Cerebellar nuclear complex (tissue), 1 donor: ENCODE measurements at places on chromosomes 16 and 17.
A peak's percentile ranks its signal among the peaks of the same experiment; 100 is the strongest.

DNA sequence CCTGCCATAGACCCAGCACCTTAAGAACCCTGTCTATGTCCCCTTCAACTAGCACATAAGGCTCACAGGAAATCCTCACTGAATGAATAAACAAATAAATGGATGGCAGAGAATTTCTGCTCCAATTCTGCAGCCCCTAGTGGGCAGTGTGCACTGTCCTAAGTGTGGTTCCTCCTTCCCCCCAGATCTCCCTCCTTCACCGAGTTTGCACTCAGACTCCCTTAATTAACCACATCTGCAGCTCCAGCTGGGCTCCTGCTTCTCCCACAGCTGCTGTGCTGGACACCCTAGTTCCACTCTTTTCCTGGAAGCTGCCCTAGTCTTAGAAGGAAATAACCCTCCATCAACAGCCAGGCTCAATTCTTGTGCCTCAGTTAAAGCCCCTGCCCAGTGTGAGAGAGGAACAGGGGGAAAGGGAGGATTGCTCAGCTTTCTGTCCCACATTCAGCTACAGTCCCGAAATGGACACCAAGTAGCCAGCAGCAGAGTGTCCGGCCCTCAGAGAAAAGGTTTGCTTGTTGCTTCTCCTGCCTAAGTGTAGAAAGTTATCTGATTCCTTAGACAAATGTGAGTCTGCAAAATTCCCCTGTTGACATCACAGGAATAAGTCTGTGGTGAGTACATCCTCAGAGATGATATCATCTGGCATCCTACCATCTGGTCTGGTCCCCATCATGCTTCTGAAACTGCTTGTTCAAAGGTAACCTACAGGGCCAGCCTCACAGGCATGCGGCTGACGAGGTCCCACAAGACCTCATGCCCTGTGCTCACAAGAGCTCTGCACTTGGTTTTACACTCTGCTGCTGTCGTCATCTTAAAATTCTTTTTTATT lies 12.3 kb downstream of the LRRC3C start:
- DNase-seq = no peak

DNA sequence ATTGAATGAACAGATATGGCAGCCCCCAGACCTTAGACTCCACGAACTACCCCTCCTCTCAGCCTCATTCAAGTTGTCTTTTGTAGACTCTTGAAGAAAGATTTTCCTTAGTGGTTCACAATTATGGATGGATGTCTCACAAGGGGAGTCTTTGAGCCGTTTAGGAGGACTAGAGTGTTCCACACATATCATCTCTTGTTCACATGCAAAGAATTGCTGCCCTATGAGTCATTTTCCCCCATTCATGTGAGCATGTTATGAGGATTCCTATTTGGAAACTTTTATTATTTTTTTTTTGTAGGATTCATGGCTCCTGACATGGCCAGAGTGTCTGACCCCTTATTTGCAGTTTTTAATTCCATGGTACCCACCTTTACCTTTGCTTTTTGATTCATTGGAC lies 237.1 kb downstream of the SHISA9 start:
- DNase-seq = no peak

GRCh38 chr16:25896411-25896810 lies 204.7 kb downstream of the HS3ST4 start:
- no peak for DNase-seq

- no peak for DNase-seq
Measured at GRCh38 chr16:67731753-67732095, 12.6 kb upstream of the GFOD2 start.

DNA sequence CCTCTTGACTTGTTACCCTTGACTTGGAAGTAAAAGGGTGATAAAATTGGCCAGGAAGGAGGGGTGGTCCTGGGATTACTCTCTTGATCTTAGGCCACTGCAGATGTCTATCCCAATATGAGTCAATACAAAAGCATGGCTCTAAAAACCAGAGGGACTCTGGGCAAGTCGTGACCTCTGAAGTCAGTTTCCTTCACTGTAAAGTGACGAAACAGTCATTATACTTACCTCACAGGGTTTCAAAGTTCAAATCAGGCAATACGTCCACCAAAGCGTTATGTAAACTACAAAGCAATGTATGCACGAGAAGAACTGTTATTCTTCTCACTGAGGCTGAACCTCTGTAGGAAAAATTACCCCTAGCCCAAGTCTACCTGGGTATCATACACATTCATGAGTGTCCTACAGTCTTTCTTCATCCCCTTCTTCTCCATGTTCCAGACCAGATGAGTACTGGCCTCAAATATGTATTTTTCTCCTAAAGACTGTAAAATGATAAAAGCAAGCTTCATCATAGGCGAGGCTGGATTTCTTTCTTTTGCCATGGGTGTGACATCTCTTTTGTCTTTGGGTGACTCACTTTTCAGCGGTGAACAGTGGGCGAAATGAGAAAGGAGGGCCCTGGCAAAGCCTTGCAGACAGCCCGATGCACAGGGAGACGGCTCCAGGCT lies 34.5 kb upstream of the CLEC18B start:
- DNase-seq = no peak

GRCh38 chr16:27171584-27171983 lies 31.7 kb upstream of the KDM8 start:
- DNase-seq = no peak

DNA sequence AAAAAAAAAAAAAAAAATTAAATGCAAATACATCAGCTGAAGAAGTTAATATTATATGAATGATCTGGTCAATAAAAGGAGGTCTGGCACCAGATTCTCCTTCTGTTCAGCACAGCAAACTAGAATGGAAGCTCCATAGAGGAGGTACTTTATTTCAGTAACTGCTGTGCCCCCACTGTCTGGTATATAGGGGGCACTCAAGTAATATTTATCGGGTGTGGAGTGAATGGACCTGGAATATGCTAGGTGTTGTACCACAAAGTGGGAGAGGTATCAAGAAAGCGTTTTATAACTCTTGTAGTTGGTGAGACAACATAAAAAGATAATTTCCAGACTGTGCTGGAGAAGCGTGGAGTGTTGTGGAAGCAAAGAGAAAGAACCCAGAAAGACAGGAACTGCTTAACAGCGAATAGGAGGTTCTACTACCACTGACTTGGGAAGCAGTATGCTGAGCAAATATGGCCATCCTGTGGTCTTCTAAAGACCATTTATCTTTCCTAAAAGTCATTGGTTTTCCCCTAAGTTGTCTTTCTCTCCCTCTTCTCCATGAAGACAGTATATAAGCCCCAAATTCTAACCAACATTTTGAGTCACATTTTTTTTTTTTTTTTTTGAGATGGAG lies 12.2 kb upstream of the PRKCA start:
- no peak for DNase-seq

GRCh38 chr17:78168903-78169793 lies 767 bp downstream of the SYNGR2 start:
- DNase-seq = no peak

GRCh38 chr16:66894948-66895688 lies 14.8 kb downstream of the PDP2 start:
- peak; percentile 79 for DNase-seq

GRCh38 chr16:88298833-88299745 lies 83.7 kb upstream of the ZNF469 start:
- no peak for DNase-seq

DNA sequence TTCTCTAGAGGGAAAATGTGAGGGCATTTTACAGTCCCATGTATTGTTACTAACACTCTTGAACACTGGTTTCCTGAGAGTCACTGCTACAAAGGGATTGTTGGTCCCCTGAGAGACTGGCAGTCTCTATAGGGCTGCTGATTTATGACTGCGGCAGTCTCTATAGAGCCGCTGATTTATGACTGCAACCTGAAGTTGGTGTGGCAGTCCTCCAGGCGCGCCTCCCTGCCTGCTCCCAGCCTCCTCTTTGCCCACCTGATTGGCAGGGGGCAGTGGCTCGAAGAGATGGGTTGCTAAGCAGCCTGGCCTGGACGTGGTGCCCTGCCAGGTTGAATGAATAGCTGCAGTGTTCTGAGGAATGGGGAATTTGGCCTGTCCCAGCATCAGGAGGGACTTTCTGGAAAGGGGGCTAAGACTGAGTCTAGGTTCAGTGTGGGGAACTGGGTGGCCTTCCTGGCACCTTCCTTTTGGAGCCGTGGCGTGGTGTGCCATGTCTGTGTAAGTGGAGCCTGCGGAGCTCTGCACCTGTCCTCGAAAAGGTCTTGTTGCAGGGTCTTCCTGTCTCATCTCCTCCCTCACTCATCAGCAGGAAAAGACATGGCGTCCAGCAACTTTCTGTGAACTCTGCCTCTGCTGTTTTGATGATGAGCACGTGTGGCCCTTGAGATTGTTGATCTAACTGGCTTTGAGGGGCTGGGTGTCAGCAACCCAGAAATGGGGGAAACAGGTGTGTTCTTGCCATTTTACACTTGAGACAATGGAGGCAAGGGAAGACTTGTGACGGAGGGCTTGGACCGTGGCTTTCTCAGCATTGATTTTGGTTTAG lies 24.9 kb downstream of the SAP30BP start:
- DNase-seq = no peak

DNA sequence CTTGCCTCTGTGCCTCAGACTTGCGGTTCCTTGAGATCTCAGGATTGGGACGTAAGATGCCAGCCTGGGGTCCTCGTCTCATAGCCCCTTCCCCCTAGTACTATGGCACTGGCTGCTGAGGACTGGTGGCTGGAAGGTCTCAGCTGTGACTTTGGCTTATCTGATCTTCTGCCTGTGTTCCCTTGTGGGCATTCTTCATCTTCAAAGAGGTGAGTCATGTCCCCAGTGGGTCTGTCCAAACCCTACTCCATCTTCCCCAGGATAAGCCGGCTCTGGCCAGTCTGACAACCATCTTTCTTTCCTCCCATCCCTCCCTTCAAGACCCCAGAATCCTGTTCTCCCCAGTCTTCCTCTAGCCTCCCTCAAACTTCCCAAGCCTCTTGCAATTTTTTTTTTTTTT lies 3.6 kb downstream of the CD19 start:
- DNase-seq = no peak

GRCh38 chr16:66549284-66550131 lies at the start of gene TK2:
Gene TK2 (minus strand): TSS chr16:66550122. CDS start chr16:66550061, 61 bp downstream.
- DNase-seq = peak; percentile 47

DNA sequence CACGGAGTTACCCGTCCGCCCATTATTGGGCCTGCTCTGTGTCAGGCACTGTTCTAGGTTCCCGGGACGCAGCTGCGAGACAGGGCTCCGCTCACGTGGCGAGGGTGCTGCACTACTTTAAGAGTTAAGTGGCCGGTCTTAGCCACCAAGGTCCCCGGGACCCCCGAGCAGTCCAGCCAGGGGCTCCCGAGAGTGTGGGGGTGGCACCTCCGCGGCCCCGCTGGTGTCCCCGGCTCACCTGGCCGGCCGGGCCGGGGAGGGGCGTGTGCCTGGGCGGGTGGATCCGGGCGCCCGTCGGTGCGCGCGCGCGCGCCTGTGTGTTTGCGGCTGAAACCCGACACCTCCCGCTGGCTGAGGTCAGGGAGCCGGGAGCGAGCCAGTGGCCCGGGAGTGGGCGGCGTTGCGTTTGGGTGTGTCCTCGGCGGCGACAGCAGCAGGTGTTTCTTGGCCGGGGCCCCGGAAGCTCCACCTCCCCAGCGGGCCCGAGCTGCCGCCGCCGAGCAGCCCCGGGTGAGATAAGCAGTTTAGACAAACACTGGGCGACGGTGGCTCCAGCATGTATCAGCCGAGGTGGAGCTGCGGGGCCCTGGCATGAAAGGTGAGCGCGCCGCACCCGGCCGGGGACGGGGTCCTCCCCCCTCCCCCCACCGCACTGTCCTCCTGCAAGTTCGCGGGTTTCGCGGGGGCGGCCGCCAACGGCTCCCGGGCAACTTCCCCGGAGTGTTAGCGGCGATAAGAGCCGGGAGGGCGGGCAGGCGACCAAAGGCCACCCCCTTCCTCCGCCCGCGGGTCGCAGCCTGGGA lies at the start of gene GSE1:
Gene GSE1, plus strand, starts transcription at position 522 of the 803 bp plus-strand sequence. Its CDS starts 70 bp downstream, at position 592.
- DNase-seq = no peak

DNA sequence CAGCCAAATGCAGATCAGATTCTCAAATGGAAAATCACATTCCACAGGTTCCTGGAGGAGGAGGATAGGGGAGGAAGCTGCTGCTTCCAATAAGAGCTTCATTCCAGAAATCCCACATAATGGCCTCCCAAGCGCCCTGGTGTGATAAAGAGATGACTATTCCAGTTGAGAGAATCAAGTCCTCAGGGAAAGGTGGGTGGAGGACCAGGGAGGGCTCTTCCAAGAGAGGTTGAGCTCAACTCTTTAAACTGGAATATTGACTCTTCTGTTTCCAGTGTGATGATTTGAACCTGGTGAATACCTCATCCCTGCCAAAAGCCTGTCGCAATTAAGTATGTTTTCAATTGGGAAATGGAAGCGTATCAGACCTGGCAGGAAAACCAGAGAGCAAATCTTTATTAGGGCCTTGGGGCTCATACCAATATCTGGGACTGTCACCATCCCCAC lies 81.4 kb upstream of the DYNLRB2 start:
- no peak for DNase-seq

DNA sequence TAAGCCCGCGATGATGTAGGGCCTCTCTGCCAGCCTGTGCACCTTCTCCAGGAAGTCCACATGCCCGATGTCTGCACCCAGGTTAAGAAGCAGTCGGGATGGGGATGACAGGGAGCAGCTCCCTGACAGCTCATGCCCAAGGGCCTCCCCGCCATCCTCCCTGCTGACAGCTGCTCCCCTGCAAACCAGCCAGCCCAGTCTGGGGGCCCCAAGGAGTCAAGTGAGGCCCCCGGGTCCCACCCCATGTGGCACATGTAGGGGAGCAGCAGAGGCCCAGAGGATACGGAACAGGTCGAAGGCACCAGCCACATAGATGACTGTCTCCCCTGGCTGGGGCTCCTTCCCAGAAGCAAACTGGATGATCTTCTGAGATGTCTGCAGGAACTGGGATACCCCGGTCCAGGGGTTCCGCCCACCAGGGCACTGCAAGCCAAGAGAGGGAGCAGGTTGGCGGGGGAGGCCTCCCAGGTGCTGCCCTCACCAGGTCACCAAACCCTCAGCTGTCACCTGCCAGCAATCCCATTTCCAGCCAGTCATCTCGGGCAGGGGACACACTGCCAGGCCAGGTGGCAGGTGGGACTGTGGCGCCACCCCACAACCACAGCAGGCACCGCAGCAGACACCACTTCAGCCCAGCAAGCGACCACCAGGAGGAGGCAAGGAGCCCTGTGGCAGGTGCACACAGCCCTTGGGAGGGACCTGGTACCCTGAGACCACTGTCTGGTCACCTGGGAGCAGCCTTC lies 4.6 kb downstream of the PCYT2 start:
- no peak for DNase-seq

- no peak for DNase-seq
Measured at GRCh38 chr16:20761175-20761574, 2.6 kb upstream of the ACSM3 start.

- no peak for DNase-seq
Measured at GRCh38 chr17:81257533-81257932, 18.4 kb downstream of the NDUFAF8 start.

GRCh38 chr16:70575376-70575775 lies 51.8 kb downstream of the SF3B3 start:
- no peak for DNase-seq

GRCh38 chr17:76388966-76389888 lies 4.8 kb downstream of the SPHK1 start:
- no peak for DNase-seq
